ENCODE measurements at places on chromosomes 6 and 20.
A peak's percentile ranks its signal among the peaks of the same experiment; 100 is the strongest.

DNA sequence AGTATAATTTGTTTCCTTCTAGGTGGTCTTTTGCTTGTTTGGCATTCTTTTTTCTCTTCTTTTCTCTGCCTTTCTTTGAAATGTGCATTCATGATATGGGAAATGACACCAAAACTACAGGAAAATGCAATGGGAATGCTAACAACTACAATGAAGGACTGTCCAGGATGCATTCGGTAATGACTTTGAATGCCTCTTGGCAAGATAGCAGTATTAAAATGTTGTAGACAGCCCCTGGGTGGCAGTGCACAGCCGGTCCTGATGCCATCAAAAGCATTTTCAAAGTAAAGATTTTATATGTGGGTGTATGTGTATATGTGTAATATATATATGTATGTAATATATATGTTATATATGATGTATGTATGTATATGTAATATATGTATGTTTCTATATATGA lies 218.8 kb upstream of the MMS22L start:
- DNase-seq = no peak

DNA sequence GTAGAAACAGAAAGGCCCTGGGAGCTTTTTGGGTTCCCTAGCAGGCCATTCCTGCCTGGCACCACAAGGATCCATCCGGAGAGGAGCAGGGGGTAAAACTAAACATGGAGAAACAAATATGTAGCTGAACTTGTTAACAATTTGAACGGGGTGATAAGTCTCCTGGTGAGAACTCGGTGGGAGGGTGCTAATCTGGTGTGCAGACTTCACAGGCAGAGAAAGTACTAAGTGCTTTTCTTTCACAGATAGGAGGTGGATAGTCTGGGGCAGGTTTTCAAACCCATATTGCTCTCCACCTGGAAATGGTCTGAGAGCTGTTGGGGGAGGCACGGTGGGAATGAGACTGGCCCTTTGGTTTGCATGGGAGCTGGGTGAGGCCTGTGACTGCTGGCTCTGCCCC lies 196.3 kb upstream of the FUT9 start:
- no peak for DNase-seq

DNA sequence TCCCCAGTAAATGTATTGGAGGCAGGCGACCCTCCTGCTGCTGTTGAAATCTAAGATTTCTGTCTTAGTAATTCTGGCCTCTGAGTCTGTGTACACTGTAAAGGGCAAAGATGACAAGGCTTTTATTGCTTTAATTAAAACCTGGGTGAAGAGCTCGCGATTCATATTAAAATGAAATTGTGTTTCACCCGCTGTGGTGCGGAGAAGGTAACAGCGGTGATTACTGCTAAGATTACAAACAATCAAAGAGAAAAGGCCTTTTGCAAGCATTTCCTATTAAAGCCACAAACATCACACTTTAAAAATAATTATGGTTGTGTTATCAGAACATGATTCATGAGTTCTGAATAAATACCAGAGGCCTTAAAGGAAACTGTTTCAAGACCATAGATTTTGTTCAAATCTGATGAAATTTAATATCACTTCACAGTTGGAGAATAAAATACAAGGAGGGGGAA lies 69.3 kb downstream of the TOX2 start:
- no peak for DNase-seq

DNA sequence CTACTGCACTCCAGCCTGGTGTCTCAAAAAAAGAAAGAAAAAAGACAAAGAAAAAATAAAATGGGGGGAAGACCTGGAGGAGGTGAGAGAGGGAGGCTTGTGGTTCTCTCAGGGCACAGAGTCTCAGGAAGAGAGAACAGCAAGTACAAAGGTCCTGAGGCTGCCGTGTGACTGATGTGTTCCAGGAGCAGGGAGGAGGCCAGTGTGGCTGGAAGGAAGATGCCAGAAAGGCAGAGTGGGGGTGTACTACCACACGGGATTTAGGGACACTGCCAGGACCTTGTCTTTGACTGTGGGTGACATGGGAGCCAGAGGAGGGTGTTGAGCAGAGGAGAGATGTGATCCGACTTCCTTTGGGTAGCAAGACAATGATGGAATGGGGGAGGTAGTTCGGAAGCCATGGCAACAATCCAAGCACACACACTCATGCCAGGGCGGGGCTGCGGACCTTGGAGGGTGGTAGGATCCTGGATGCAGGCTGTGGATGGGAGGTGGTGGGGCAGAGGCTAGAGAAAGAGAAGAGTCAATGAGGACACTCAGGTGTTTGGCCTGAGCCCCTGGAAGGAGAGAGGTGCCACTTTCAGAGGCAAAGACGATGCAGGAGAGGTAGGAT lies 136.4 kb upstream of the PTPN1 start:
- no peak for DNase-seq

- no peak for DNase-seq
These were observed 76.8 kb downstream of the BMP6 start for GRCh38 chr6:7802662-7803061.

DNA sequence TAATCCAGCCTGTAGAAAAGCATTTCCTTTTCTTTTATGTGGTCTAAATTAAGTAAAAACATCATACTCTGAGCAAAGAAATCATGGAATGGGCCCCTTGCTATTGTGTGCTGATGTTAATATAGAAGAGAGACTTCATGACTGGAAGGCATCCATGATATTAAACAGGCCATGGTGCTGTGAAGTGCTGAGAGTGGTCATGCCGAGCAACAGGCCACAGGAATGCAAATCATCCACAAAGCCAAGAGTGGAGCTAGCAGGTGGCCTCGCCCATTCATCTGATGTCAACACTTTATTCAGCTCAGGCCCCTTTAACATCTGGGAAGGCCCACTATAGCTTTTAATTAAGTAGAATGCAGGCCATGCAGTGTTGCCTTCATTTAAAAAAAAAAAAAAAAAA lies 115.2 kb upstream of the HMGCLL1 start:
- peak; percentile 23 for DNase-seq

GRCh38 chr6:136921936-136922684 lies at the start of gene SLC35D3:
Gene SLC35D3, plus strand, starts transcription at chr6:136922301. Its CDS starts 128 bp downstream, at chr6:136922429.
- no peak for DNase-seq

- no peak for DNase-seq
These were observed 23.1 kb downstream of the FRMD1 start for GRCh38 chr6:168055696-168056489.

DNA sequence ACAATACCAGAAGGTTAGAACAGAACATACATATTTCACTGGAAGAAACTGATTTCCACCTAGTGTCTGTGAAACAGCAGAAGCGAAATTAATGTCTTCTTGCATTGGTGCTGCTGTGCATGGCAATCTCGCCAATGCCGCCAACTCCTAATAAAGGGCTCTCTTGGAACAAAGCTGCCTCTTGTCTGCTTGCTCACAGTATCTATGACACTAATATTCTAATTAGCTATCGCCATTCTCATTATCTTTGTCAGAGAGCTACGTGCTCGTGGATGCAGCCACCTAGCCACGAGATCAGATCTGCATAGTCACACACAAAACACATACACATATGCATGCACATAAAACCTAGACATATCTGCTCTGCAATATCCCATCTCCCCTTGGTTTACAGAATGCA lies 145.9 kb upstream of the OLIG3 start:
- no peak for DNase-seq

DNA sequence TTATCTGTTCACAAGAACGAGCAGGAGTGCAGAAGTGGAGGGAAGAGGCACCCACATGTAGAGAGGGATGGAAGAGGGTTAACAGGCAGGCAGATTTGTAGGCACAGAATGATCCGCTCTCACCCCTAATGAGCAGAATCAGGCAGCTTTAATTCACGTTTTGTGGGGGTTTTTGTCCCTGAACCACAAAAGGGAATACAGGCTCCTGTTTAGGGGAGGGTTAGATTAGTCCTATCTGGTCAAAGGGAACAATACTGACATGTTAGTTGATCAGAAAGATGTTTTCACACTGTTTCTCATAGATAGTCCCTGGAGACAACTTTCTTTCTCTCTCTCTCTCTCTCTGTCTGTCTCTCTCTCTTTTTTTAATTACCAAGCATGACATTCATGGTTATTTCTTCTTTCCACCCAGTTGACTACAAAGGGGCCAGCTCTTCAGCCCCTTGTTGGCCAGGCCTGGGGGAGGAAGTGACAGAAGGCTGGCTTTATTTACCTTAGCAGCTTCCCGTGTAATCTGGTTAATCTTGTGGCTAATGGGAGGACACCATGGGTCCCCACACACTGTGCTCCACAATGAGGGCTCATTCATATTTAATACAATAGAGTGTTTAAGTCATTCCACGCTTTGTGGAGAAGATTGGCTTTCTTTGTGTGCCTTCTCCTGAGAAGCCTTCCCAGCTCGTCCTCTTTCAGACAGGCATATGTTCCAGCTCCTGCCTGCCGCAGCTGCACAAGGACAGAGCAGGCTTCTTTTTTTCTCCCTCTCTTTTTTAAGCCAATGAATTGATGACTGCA lies 958.8 kb downstream of the TFAP2A start:
- DNase-seq = no peak

DNA sequence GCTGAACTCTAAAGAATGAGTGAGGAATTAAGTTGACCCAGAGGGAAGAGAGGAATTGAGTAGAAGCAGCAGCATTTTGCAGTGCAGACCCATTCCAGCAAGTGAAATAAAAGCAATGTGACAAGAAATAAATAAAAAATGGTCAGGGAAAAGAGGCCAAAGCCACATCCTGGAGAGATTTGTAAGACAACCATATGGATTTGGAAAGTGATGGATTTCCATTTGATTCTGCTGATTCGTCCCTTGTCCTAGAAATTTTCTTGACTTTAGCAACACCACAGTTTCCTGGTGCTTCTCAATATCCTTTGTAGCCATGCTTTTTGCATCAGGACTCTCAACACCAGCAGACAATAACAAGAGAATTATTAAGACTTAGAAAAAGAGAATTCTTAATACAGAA lies 29.8 kb downstream of the ANKEF1 start:
- DNase-seq = peak; percentile 55

DNA sequence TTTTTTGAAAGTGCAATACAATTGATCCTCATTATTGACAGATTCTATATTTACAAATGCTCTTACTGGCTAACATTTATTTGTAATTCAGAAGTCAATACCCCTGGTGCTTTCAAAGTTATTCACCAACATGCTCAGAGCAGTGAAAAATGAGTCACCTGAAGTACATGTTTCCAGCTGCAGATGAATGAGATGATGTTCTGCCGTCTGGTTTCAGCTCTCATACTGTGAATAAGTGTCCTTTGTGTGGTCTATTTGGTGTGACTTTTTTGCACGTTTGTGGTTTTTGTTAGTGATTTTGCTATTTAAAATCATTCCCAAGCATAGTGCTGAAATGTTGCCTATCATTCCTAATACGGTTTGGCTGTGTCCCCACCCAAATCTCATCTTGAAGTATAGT lies 22.3 kb upstream of the EYA4 start:
- no peak for DNase-seq

DNA sequence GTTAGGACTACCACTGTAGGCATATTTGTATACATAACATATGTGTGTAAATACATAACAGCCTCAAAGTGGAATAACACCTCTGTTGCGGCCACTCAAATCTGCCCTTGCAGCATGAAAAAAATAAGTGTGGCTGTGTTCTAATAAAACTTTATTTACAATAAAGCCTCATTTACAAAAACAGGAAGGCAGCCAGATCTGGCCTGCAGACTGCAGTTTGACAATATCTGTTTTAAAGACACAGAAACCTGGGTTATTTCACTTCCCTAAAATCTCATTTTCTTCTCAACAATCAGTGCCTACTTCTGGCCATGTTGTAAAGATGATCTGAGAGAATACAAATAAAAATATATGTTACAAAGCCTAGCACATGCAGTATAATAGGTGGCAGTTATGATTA lies 53.9 kb upstream of the SCML4 start:
- no peak for DNase-seq

DNA sequence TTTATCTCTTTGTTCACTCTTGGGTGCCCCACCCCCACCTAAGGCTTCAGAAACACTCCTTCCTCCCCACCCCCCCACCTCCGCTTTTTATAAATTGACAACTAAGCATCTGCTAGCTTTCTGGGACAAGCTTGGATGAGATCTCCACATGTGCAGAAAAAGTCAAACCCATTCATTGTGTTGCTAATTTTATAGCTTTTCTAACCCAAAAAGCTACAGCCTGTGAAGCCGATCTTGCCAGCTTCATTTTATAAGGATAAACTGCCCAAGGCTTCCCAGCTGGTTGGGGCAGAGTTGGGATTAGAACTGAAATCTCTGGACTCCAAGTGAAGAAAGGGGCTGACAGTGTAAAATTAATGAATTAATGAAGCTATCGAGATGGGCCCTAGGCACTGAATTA lies 24.1 kb downstream of the BPIFB4 start:
- no peak for DNase-seq

GRCh38 chr20:1900321-1900801 lies 5.2 kb downstream of the SIRPA start:
- peak; percentile 76 for DNase-seq

- peak; percentile 47 for DNase-seq
These were observed 31.4 kb downstream of the FYN start for GRCh38 chr6:111841822-111842221.

GRCh38 chr6:25435416-25435985 lies 156.3 kb downstream of the CARMIL1 start:
- no peak for DNase-seq

GRCh38 chr6:96899019-96899418 lies 1.3 kb upstream of the NDUFAF4 start:
- peak; percentile 54 for DNase-seq

GRCh38 chr6:137775227-137775626 lies 91.8 kb upstream of the TNFAIP3 start:
- DNase-seq = no peak

DNA sequence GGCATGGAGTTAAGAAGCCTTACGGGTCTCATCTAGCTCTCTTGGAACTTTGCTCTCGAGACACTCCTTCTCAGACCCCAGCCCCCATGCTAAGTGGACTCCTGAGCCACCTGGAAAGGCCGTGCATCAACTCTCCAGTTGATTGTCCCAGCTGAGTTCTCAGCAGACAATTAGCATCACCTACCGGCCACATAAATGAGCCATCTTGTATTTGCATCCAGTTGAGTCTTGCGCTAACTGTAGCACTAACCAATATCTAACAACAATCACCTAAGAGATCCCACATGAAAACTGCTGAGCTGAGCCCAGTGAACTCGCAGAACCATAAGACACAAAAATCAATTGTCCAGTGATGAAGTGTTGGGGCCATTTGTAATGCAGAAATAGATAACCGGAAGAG lies 49.7 kb downstream of the PCNA start:
- no peak for DNase-seq

- peak; percentile 72 for DNase-seq
These were observed 30.8 kb upstream of the COL19A1 start for GRCh38 chr6:69835414-69836179.

DNA sequence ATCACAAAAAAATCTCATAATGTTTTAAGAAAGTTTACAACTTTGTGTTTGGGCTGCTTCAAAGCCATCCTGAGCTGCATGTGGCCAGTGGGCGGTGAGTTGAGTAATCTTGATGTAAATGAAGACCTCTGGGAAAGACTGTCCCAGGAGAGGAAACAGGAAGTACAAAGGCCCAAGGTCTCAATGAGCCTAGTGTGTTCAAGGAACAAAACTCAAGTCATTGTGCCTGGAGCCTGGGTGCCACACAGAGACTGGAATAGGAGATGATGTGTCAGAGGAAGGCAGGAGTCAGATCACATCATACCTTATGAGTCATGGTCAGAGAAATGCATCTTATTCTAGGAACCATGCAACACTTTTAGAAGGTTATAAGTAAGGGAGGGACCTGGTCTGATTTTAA lies 51.5 kb downstream of the COL19A1 start:
- DNase-seq = peak; percentile 28
